NCI-H1048 (cell line): ENCODE measurements at places on chromosomes 12 and 14.

- no peak for DNase-seq
These were observed 6.7 kb downstream of the CELA1 start for GRCh38 chr12:51339750-51340149.

- no peak for DNase-seq
These were observed 25.1 kb downstream of the ZFC3H1 start for GRCh38 chr12:71638499-71638898.

- DNase-seq: no peak
These were observed 4.7 kb downstream of the GNB3 start for GRCh38 chr12:6845395-6845794.

DNA sequence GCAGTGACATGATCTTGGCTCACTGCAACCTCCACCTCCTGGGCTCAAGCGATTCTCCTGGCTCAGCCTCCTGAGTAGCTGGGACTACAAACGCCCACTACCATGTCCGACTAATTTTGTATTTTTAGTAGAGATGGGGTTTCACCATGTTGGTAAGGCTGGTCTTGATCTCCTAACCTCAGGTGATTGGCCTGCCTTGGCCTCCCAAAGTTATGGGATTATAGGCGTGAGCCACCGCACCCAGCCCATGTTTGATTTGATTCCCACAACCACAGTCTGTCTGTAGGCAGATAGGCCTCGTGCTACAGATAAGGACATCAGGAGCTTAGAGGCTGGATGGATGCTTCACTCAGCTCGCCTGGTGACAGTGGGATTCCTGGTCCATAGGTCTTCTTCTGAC, 23.0 kb downstream of the EML1 start:
- DNase-seq: no peak
